IMR-90 (cell line): ENCODE measurements at places on chromosomes 7 and 10. TPM values are rescaled to one million over a fixed set of nuclear protein-coding genes. Genes with fewer than 3 reads are reported as not detected.

GRCh38 chr10:42959833-42960232, 117.0 kb upstream of the RET start:
- DNase-seq: no peak

- no peak for DNase-seq
These were observed 7.4 kb downstream of the PRLHR start for GRCh38 chr10:118587881-118588651.

DNA sequence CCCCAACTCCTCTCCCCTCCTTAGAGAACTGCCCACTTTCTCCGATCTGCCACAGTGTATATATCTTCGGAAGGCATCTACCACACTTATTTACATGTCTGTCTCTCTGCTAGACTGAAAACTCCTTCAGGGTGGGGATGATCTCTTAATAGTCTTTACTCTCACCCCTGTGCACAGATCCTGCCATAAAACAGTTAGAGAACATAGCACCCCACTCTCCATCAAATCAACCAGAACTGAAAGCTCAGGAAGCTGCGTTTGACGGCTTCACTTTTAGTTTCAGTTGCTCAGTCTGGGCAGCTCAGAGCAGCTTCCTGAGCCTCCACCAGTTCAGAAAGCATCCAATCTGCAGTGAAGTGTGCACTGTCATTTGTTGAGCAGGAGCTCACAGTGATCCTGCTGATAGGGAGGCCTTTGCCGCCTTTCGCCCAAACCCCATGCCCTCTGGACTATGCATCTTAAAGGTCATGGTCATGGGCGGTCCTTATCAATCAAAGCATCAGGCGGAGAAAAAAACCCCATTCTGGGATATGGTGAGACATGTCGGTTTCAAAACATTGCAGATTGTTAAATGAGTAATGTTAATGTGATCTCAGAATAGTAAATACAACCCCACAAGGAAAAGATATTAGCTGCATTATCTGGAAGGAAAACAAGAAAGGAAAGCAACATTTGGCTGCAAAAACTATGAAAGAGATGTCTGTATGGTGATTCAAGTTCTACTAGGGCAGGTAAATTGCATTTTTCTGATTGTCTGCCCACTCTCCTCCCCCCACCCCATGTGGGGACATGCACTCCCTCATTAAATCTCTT, 167.1 kb upstream of the ADO start:
- peak; percentile 61 for DNase-seq

Gene KEL
- polyA plus RNA-seq: 0.03 and 0.07 TPM in 2 replicates

Gene FAM200A
- 4.5 and 6.0 TPM in 2 replicates for polyA plus RNA-seq

Gene ZC3HAV1
- polyA plus RNA-seq: 9.6 and 9.9 TPM in 2 replicates
